Suprapubic skin (tissue), 4 donors: ENCODE measurements at places on chromosomes 7 and 10. TPM values are rescaled to one million over a fixed set of nuclear protein-coding genes. Genes with fewer than 3 reads are reported as not detected.

GRCh38 chr7:31734456-31734855 lies 47.4 kb downstream of the PPP1R17 start:
- DNase-seq: no peak

EGR2 gene
- 20.1 TPM for total RNA-seq

CYP26A1 gene
- total RNA-seq: 0.89 TPM

LIPJ gene
- 0.44 TPM for total RNA-seq

DNA sequence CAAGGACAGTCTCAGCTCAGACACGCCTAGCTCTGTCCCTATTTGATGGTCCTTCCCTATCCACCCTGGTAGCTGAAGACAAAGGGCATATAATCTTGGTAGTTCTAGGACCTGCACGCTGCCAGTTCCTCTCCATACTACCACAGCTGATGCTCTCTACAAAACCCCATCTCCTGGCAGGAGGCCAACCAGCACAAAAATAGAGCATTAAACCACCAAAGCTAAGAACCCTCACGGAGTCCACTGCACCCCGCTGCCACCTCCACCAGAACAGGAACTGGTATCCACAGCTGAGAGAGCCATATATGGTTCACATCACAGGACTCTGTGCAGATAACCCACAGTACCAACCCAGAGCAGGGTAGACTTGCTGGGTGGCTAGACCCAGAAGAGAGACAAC lies 299.4 kb downstream of the LRRTM3 start:
- no peak for DNase-seq

GRCh38 chr7:128672927-128673517 lies 930 bp downstream of the GARIN1A start:
- no peak for DNase-seq

- no peak for DNase-seq
Measured at GRCh38 chr7:41046221-41046761, 656.6 kb downstream of the INHBA start.

ARHGEF5 gene
- total RNA-seq: 84.6 TPM

UNCX gene
- not detected for total RNA-seq

GRCh38 chr7:109639561-109639960 lies 1069.9 kb downstream of the DNAJB9 start:
- no peak for DNase-seq

- DNase-seq: no peak
Measured at GRCh38 chr7:118158766-118159165, 25.2 kb upstream of the LSM8 start.

PRSS37 gene
- not detected for total RNA-seq

- no peak for DNase-seq
Measured at GRCh38 chr7:16409777-16410176, 11.6 kb downstream of the CRPPA start.

DNA sequence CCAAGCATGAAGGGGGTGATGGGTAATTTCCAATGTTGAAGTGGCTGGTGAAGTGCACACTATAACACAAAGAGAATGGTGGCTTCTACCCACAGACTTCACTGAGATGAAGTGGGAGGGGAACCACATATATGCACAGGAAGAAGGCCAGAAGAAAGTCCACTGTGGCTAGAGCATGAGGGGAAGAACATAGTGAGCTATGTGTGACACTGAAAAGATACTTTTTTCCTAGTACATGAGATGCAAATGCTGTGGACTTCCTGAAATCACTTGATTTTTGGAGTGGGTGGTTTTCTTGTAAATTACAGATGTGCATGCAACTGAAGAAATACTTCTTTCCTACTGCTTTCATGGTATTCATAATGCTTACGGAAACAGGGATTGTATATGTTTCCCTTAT lies 115.6 kb upstream of the PHYHIPL start:
- no peak for DNase-seq

GRCh38 chr7:98224701-98225181 lies 13.5 kb downstream of the BHLHA15 start:
- no peak for DNase-seq

DNA sequence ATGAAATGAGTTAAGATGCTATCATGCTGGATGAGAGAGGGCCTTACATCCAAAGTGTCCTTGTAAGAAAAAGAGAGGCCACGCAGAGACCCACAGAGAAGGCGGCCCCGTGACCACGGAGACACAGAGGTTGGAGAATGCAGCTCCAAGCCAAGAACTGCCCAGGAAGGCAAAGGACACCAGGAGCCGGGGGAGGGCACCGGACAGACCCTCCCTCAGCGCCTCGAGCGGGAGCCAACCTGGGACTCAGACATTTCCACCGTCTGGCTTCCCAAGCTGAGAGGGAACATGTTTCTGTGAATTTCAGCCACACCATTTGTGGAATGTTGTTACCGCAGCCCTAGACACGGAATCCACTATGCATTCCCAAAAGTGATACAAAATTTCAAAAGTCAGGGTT lies 22.9 kb downstream of the TCERG1L start:
- DNase-seq: no peak

DNA sequence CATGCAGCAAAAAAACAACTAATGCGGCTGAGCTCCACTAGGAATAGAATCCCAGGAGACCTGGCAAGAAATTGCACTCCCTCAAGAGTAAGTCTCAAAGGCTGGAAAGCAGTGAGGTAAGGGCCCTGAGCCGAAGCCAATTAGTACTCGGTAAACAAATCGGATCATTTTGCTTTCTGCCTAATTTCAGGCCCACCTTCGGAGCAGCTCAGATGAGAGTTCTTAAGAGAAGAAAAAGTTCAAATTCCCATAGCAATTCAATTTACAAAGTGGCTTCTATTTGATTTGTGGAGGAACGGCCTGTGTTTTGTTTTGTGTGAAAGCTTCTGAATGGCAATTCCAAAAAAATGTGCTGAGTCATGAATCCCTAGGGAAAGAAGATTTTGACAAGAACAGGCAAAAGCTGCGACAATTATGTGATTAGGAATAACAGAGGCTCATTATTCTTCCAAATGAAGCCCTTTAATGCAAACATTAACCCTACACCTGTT lies 60.9 kb downstream of the SLC16A9 start:
- no peak for DNase-seq

GRCh38 chr10:33483816-33484190 lies 149.3 kb upstream of the NRP1 start:
- no peak for DNase-seq

DNA sequence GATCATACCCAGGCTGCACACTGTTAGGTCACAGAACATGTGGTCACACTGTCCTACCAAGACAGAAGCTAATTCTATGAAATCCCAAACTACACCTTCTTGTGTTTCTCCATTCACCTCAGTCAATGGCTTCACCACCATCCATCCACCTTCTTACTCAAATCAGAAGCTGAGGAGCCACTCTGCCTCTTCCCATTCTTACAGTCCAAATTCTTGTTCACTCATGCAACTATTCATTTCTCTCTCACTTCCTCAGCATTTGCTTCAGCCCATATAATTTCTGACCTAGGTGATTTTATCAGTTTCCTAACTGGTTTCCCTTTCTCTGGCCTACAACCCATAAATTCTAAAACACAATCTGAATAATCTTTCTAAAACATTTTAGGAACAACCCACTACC lies 229.2 kb downstream of the LRRN3 start:
- DNase-seq: no peak

- no peak for DNase-seq
Measured at GRCh38 chr10:95391164-95391563, 100.4 kb upstream of the PDLIM1 start.

DNA sequence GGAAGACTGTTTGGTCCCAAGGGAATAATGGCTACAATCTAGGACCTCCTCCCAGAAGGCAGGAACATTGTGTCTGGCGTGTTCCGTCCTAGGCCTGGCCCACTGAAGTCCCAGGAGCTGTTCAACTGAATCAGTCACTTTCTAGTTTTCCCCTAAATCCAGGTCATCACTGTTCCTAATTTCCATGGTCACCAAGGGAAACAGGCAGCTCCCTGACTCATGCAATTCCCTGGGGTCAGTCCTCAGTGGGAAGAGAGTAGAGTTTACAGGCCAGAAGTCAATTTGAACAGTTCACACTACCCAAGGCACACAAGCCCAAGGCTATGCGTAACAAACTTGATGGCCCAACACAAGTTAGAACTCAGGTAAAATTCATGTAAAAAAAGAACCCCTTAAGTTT lies 44.0 kb downstream of the CREB3L2 start:
- DNase-seq: no peak

DNA sequence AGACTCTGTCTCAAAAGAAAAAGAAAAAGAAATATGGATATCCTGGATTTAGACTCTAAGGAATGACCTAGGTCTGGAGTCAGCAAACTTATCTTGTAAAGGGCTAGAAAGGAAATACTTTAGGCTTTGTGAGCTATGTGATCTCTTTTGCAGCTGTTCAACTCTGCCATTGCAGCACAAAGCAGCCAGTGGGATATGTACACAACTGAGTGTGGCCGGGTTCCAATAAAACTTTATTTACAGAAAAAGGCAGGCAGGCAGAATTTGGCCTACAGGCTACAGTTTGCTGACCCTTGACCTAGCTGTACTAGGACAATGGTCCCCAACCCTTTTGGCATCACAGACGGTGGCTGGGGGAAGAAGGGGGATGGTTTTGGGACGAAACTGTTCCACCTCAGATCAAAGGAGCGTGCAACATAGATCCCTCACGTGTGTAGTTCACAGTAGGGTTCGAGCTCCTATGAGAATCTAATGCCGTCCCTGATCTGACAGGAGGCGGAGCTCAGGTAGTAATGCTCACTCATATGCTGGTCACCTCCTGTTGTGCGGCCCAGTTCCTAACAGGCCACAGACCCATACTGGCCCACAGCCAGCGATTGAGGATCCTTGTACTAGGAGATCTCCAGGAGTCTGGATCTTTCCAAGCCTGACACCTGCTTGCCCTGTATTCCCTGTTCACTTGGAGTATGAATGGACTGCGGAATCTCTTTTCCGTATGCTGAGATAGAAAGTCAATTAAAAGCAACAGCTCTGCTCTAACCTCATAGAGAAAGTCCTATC lies 63.0 kb downstream of the CUL1 start:
- no peak for DNase-seq

STK17A gene
- 18.3 TPM for total RNA-seq

GRCh38 chr10:28715757-28716156 lies 38.4 kb downstream of the BAMBI start:
- DNase-seq: no peak
